Skeletal muscle cell (primary cell): ENCODE measurements at places on chromosomes 16 and 17.

- peak; percentile 79 for DNase-seq
Observed at GRCh38 chr17:43530288-43531081, 15.7 kb downstream of the ETV4 start.

DNA sequence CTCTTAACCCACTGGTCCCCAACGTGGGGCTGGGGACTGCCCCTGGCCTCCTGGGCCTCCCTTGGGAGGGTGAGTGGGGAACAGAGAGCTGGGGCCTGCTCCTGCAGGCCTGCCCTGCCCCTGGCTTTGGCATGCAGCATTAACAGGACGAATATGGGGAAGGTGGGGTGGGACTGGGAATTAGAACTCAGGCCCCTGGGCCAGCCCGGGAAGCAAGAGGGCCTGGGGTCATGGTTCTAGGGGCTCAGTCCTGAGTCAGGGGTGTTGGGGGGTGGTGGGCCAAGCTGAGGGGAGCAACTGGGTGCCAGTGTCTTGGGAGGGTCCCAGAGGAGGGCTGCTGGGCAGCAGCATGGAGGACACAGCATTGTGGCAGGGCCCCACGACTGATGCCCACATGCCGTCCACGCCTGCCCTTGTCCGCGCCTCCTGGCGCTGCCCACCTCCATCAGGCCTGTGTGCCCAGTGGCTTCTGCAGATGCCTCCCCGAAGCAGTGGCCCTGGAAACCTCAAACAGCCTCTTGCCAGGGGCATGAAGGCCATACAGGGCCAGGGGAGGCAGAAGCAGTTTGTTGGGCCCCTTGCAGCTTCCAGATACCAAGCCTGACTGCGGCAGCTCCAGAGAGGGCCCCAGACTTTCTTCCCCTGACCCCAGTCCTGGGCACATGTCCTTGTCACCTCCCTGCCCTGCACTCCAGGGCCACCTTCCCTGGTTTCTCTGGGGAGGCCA lies 4.8 kb downstream of the MAP2K3 start:
- no peak for DNase-seq

- DNase-seq = no peak
Observed at GRCh38 chr17:50421308-50422051, 4.5 kb upstream of the ACSF2 start.

GRCh38 chr17:38447502-38448085 lies 19.3 kb downstream of the ARHGAP23 start:
- DNase-seq = no peak

- no peak for DNase-seq
Observed at GRCh38 chr17:69287168-69287567, 39.8 kb downstream of the ABCA5 start.

DNA sequence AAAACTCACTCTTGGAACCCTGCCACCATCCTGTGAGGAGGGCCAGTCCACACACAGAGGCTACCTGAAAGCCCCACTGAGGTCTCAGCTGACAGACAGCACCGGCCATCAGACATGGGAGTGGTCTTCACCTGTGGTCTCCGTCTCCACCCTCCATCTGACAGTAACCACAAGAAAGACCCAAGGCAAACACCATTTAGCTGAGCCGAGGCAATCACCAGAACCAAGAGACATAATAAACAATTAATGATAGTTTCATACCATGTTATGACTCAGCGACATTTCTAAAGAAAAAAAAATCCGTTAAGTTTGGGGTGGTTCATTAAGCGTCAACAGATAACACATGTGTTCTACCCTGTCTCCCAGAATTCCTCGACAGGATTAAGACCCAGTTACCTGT lies 6.1 kb upstream of the EVPLL start:
- no peak for DNase-seq

DNA sequence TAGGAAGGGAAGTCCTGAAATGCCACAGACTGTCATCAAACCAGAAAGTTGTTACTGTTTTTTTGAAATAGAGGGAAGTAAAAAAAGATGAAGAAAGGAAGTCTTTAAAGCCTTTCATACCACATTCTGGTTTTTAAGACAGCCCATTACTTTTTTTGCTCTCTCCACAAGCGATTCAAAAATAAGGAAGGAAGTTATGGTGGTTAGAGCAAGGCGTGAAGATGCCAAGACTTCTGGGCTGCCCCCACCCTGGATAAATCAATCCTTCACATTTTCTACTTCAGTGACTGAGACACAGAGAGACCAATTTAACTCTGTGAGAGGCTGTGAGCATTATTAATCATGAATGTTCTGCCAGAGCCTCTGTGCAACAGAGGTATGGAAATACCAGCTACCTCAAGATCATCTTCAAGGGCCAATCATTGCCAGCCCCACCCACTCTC lies 82.3 kb upstream of the BCAR1 start:
- DNase-seq = no peak

- no peak for DNase-seq
Observed at GRCh38 chr16:12287796-12288536, 311.4 kb downstream of the SNX29 start.

- DNase-seq = no peak
Observed at GRCh38 chr17:8397636-8398035, at the start of gene RNF222. Gene RNF222 (minus strand): TSS chr17:8397827. CDS start chr17:8393461, 4,366 bp downstream.

DNA sequence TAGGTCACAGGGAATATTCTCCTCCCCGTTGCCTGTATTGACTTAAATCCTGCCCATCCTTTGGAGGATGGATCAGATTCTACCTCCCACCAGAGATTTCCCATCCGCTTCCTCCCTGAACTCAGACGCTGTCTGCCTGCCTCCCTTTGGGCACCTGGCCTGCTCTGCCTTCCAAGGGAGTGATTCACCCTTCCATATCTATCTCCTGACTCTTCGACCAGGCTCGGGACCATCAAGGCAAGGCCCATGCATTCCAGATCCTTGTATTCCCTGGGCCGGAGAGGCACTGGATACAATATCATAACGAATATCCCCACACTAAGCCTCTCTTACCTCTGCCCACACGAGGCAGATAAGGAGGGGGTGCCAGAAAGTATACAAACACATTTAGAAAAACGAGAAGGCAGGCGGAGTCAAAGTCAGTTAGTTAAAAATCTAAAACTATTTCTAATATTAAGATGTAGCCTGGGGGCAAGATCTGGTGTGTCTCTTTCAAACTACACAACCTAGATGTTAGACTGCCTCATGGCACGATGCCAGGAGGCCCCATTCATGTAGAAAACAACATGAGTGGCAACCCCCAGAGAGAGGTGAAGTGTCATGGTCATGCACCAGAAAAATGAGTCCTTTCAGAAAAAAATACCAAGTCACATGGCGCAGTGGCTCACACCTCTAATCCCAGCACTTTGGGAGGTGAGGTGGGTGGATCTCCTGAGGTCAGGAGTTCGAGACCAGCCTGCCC lies 9.2 kb downstream of the PMP22 start:
- no peak for DNase-seq

DNA sequence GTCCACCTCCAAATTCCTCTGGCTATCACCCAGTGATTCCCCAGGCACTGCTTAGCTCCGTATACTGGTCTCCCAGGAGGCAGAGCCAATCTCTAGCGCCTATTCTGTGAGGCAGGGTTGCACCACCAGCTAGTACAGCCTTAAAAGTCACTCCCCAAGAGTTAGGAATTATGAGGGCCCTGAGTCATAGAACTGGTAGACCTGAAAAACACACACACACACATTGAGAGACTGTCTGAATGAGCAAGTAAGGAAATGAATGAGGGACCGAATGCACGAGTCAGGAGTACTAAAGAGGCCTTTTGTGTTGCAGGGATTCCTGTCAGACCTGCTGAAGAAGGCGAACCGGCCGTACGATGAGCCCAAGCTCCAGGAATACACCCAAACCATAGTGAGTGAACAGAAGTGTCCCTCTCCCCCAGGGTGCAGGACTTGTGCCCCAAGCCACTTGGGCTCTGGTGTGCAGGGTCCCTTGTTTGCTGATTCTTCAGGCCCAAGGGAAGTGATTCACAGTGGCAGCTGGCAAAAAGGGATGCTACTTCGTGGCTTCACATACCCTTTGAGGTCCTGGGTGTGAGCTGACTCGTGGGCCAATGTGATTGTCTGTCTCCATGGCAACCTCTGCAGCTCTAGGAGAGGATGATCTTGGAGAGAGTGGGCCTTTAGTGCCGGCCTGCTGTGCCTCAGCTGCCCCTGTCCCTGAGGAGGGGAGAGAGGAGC lies 24.7 kb downstream of the CALB2 start:
- no peak for DNase-seq

GRCh38 chr17:16398270-16399267 lies 16.8 kb upstream of the TRPV2 start:
- DNase-seq = no peak

DNA sequence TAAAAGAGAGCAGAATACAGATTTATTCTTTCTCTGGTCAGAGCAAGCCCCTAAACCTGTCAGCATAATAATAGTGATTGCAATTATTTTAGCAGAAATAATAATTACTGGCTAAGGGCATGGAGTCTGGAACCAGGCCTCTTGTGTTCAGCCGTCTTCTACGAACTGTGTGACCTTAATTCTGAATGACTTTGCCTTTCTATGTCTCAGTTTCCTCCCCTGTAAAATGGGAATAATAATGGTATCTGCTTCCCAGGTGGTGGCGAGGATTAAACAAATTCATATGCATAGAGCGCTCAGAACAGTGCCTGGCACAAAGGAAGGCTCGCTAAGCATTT lies 33.4 kb downstream of the RAB11FIP4 start:
- DNase-seq = no peak

DNA sequence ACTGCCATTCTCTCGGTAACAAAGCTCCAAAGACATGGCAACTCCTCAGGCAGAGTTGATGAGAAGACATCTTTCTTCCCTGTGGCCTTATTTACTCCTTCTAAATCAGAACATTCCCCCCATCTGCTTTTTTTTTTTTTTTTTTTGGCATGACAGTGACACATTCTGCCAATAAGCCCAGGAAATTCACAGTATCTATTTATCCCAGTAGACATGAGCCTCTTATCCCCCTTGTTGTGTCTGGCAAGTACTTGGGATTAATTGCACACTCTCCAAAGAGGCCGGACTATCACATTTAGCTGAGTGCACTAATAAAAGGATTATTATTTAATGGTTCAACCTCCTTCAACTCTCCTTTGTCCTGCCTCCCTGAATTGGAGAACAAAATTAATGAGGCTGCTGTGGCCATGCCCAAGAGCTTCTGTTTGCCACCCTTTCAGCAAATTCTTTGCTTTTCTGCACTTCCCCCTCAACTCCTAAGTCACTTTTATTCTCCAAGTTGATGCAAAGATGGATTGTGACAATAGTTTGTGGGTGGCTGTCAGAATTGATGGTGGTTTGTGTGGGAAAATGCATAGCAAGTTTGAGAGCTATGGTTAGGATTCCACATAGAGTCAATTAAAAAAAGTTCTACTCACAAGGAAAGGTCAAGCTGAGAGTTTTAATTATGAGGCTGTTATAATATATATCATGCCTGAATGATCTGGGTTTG lies 47.2 kb downstream of the GPR139 start:
- DNase-seq = no peak

DNA sequence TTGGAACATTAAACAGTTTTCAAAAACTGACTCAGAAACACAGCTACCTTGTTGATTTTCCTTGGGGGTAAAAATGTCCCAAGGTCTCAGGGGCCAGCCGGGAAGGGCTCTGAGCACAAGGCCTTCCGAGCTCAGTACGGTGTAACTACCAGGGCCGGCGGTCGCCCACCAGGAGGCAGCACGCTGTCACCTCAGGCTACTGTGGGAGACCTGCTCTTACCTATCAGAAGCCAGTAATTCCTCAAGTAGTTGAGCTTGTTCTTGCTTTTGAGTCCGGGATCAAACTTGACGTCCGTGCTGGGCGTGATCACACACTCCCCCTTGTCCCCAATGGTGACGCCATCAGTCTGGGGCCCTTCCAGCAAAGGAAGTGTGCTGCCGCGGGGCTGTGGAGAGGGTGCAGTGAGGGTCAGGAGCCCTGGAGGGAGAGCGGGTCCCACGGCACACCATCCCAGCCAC lies 43.4 kb upstream of the ICAM2 start:
- DNase-seq = no peak

- DNase-seq = no peak
Observed at GRCh38 chr17:69447726-69448125, 33.2 kb downstream of the MAP2K6 start.
